Kidney epithelial cell (primary cell): ENCODE measurements at places on chromosomes 6 and 20. TPM values are rescaled to one million over a fixed set of nuclear protein-coding genes. Genes with fewer than 3 reads are reported as not detected.

SPATS1 gene
- not detected in 2 replicates for total RNA-seq

APCDD1L gene
- total RNA-seq: 5.1 and 5.9 TPM in 2 replicates

RAET1E gene
- total RNA-seq: not detected in 2 replicates

GRCh38 chr6:143694560-143694959, 16.8 kb downstream of the PHACTR2 start:
- no peak for DNase-seq

- DNase-seq: no peak
Observed at GRCh38 chr6:97068211-97068610, 143.7 kb downstream of the KLHL32 start.

DNA sequence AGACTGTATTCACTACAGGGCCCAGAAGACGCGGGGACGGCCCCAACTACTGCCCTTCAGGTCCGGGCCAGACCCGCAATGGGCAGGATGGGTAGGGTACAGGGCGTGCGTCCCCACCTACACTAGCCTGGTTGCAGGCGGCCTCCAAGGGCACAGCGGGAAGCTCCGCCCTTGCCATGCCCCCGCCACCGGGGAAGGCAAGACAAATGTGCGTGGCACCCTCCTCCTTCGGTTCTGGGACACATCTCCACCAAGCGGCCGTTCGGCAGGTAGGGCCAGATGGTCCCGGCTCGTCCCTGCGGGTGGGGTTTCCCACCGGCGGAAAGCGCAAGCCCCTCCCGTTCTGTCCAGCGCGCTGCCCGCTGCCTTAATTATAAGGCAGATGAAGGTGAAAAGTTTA, 5.6 kb downstream of the NXT1 start:
- no peak for DNase-seq

DNA sequence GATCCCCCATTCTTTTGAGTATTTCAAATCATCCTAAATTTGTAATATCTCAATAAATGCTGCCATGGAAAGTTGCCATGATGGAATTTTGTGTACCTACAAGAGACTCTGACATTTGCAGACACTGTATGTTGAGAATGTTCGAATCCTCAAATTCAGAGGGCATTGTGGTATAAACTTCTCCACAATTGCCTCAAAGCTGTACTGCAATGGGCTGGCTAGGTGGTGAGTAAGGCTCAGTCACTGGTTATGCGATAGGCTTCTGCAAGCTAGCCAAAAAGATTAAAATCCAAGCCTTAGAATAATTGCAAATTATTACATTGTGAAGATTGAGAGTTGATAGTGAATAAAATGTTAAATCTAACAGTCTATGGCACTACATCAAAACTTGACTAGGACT, 130.2 kb upstream of the CEP162 start:
- DNase-seq: no peak

DNA sequence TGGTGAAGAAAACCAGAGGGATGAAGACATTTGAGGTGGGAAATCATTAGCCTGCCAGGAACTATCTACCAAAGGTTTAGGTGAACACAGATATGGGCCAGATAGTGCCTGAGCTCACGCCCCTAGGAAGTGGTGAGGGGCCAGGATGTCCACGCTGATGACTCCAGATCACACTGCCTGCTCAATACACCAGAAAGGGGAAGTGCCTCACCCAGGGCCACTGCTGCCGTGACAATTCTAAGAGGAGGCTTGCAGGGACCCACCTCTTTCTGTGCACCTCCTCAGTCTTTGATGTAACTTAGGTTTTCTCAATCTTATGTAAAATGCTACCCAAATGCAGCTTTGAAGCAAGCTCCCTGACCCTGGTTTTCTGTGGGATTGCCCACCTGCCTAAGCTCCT, 5.4 kb upstream of the RAB44 start:
- DNase-seq: no peak
